ENCODE measurements at places on chromosomes 2 and 18. TPM values are rescaled to one million over a fixed set of nuclear protein-coding genes. Genes with fewer than 3 reads are reported as not detected.

DNA sequence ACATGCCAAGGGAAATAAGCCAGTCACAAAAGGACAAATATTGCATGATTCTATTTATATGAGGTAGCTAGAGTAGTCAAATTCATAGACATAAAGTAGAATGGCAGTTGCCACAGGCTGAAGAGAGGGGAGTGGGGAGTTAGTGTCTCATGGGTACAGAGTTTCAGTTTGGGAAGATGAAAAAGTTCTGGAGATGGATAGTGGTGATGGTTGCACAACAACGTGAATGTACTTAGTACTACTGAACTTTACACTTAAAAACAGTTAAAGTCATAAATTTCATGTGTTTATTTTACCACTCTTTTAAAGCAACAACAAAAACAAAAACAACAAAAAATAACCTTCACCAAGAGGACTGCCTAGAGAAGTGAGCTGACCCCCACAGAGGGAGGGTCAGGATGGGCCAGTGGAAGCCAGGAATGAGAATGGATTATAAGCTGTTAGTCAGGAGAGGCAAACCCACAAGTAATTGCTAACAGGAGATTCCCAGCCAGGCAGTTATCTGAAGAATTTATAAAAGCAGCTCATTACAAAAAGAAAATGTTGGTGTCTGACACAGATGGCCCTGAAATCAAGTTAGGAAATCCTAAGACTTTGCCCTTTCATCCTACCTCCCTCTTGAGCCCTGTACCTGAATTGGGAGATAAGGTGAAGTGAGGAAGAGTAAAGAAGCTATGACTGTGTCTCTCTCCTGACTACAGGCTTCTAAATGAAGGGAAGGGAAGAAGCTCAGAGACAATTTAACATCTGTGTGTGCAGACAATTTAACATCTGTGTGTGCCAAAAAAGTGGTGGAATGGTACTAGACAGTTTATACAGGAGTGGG lies 263.4 kb downstream of the PDE11A start:
- DNase-seq: no peak
- H3K27ac ChIP-seq: no peak overlapping the region
- no peak overlapping the region for H3K4me3 ChIP-seq
- no peaks in the 10 kb centered on the region for H3K36me3 ChIP-seq
- H3K4me1 ChIP-seq: no peaks in the 10 kb centered on the region
- H3K27me3 ChIP-seq: no peaks in the 10 kb centered on the region

GRCh38 chr2:26968001-26968400 lies 2.4 kb upstream of the MAPRE3 start:
- H3K27ac ChIP-seq: no peak overlapping the region
- H3K4me3 ChIP-seq: no peak overlapping the region
- no peaks in the 10 kb centered on the region for H3K36me3 ChIP-seq

DNA sequence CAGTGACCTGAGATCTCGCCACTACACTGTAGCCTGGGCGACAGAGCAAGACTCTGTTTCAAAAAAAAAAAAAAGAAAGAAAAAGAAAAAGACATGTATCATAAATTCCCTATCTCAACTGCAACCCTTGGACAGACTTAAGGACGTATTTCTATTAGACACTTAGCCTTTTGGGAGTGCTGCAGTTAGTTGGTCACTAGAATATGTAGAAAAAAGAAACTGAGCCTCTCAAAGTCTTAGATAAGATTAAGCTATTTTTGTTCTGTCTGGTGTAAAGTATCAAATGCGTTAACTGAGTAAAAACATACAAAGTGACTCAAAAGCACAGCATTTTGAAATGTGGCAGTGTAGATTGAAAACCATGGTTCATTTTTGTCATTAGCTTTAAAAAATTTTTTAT lies 7.3 kb downstream of the NBEAL1 start:
- no peak overlapping the region for H3K27ac ChIP-seq
- no peak overlapping the region for H3K4me3 ChIP-seq
- H3K4me1 ChIP-seq: no peaks in the 10 kb centered on the region
- no peaks in the 10 kb centered on the region for H3K36me3 ChIP-seq
- no peak for DNase-seq

Gene AQP12A
- not detected for total RNA-seq

- H3K27ac ChIP-seq: no peak overlapping the region
- no peaks in the 10 kb centered on the region for H3K4me1 ChIP-seq
- no peaks in the 10 kb centered on the region for H3K27me3 ChIP-seq
- H3K36me3 ChIP-seq: no peaks in the 10 kb centered on the region
- DNase-seq: no peak
- no peak overlapping the region for H3K4me3 ChIP-seq
These were observed 39.7 kb downstream of the APOB start for GRCh38 chr2:21004181-21004572.

- H3K4me3 ChIP-seq: no peak overlapping the region
- peaks cover 4% of the 10 kb centered on the region for H3K36me3 ChIP-seq
- no peak for DNase-seq
- H3K4me1 ChIP-seq: no peaks in the 10 kb centered on the region
These were observed 119.5 kb upstream of the ZFP36L2 start for GRCh38 chr2:43345872-43346271.

GRCh38 chr2:241223211-241224017 lies 34.9 kb downstream of the ANO7 start:
- no peaks in the 10 kb centered on the region for H3K27me3 ChIP-seq
- no peak overlapping the region for H3K27ac ChIP-seq
- H3K36me3 ChIP-seq: peaks cover 15% of the 10 kb centered on the region
- peaks cover 6% of the 10 kb centered on the region for H3K4me1 ChIP-seq
- no peak for DNase-seq

Gene SP140L
- 58.4 TPM for total RNA-seq

GRCh38 chr18:8794156-8794933 lies 89.0 kb downstream of the MTCL1 start:
- no peaks in the 10 kb centered on the region for H3K36me3 ChIP-seq
- H3K4me1 ChIP-seq: no peaks in the 10 kb centered on the region
- H3K4me3 ChIP-seq: no peak overlapping the region
- no peak for DNase-seq
- no peak overlapping the region for H3K27ac ChIP-seq
- no peaks in the 10 kb centered on the region for H3K27me3 ChIP-seq

Gene VWA3B
- total RNA-seq: not detected

- no peaks in the 10 kb centered on the region for H3K36me3 ChIP-seq
- H3K27ac ChIP-seq: no peak overlapping the region
- H3K27me3 ChIP-seq: no peaks in the 10 kb centered on the region
- no peak overlapping the region for H3K4me3 ChIP-seq
- DNase-seq: no peak
These were observed 195.8 kb upstream of the TNP1 start for GRCh38 chr2:217055624-217056023.

GRCh38 chr2:30248791-30249190 lies 17.5 kb downstream of the LBH start:
- no peak for DNase-seq
- peaks cover 21% of the 10 kb centered on the region for H3K36me3 ChIP-seq

DNA sequence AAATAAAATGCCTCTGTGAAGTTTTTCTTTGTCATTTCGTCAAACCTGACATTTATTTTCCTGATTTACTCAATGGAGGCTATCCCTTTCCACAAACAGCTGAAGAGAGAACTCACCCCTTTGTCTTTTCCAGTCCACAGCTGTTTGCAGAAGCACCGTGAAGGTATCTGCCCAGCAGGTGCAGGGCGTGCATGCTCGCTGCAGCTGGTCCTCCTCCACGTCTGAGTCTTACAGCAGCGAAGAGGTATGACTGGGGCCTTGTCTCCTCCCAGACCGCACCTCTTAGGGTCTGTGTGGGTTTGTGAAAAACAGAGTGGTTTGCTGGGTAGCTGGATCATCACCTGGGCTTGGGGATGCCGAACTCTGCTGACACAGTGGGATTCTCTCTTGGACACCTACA lies 9.7 kb downstream of the SPP2 start:
- no peaks in the 10 kb centered on the region for H3K36me3 ChIP-seq
- peaks cover 18% of the 10 kb centered on the region for H3K4me1 ChIP-seq
- H3K27ac ChIP-seq: no peak overlapping the region
- DNase-seq: no peak
- H3K4me3 ChIP-seq: no peak overlapping the region

GRCh38 chr2:121888189-121888557 lies 132.7 kb downstream of the TSN start:
- no peaks in the 10 kb centered on the region for H3K36me3 ChIP-seq
- H3K4me3 ChIP-seq: no peak overlapping the region
- H3K27ac ChIP-seq: no peak overlapping the region
- no peaks in the 10 kb centered on the region for H3K4me1 ChIP-seq

Data from natural killer cell (primary cell).